ENCODE measurements at places on chromosomes 2 and 18.

DNA sequence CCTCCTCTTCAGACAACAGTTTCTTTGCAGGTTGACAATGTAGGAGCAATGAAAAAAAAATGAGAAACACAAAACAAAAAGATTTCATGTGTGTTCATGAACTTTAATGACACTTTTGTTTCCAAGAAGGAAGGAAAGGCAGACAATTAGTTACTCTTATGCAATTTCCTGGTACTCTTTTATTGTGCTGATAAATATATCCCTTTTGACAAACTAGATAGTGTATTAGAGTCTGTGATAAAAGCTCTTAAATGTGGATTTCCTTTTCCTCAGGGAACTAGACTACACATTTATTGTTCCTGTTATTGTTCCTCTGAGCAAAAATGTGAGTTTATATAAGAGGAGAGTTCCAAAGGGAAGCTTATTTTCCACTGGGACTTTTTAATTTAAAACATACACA lies 188.7 kb upstream of the NRXN1 start:
- no peak for DNase-seq

- DNase-seq = no peak
Measured at GRCh38 chr2:20322527-20323300, 27.9 kb downstream of the PUM2 start.

- DNase-seq = peak; percentile 14
Measured at GRCh38 chr18:68623342-68623741, 91.6 kb downstream of the TMX3 start.

GRCh38 chr2:83971547-83971946 lies 487.5 kb downstream of the SUCLG1 start:
- DNase-seq = no peak

- DNase-seq = no peak
Measured at GRCh38 chr18:6650747-6651146, 78.8 kb upstream of the ARHGAP28 start.

DNA sequence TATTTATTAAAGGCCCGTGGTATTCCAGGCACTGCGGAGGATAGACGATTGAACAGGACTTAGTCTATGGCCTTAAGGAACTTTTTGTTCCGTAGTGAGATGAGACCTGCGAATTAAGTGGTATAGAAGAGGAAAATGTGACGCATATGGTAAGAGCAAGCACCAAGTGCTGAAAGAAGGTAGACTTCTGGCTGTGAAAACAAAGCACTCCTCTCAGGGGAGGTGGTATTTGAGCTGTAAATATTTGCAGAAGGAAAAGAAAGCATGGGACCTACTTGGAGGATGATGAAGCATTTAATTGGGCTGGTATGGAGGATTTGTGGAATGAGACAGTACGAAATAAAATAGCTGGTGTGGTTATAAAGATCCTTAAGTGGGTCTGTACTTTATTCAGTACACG lies 62.5 kb downstream of the GPR39 start:
- no peak for DNase-seq

- DNase-seq = no peak
Measured at GRCh38 chr2:147389218-147389617, 455.6 kb upstream of the ACVR2A start.

DNA sequence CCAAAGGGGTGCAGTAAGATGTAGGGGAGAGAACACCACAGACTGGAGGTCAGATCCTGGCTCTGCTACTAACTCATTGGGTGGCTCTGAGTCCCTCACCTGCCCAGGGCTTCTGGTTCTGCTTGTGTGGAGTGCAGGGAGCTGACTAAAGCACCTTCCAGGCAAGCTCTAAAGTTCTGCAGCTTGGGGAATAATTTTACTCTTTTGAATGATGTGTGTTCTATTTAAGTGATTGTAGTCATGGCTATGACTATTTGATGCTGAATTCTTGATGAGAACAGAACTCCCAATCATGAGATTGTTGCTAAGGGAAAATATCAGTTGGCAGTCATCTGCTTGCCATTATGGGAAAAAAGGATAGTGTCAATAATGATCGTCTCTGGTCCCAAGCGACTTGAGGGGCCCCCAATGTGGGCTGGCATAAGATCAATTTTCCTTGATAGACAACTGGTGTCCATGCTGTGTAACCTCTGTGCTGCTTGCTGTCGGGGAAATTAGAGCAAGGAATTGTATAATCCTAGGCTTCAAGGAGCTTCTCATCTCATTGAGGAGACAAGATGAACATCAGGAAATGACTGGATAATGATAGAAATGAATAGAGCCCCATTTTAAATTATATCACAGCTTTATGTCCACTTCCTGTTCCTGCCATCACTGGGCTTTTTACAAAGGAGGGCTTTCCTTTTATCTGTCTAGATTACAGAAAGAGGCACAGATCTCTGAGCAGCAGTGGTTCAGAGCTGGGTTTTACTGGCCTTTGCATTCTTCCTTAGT lies 131.7 kb downstream of the SLC4A3 start:
- DNase-seq = no peak

- DNase-seq = peak; percentile 1
Measured at GRCh38 chr18:7830468-7830867, 263.4 kb downstream of the PTPRM start.

DNA sequence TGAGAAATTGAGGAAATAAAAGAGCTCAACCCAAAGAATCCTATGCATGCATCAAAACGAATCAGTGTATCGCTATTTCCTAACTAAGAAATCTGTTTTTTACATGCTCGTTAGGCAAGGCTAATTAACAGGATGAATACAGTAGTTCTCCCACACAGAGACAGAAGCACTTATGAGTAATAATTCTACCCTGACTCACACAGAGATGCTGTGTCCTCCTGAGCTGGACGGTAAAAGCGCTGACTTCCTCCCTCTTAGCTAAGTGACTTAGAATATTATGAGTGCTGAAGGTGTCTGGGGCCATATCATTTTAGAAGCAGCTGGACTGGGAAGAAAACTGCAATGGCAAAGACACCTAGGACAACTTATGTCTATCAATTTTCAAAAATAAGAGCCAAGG lies 18.5 kb downstream of the PLEKHM3 start:
- DNase-seq = no peak

- no peak for DNase-seq
Measured at GRCh38 chr2:189700681-189701080, 26.2 kb downstream of the ANKAR start.

GRCh38 chr2:195318440-195319111 lies 338.4 kb upstream of the SLC39A10 start:
- peak; percentile 52 for DNase-seq

- no peak for DNase-seq
Measured at GRCh38 chr2:187934236-187934635, 357.4 kb upstream of the GULP1 start.

DNA sequence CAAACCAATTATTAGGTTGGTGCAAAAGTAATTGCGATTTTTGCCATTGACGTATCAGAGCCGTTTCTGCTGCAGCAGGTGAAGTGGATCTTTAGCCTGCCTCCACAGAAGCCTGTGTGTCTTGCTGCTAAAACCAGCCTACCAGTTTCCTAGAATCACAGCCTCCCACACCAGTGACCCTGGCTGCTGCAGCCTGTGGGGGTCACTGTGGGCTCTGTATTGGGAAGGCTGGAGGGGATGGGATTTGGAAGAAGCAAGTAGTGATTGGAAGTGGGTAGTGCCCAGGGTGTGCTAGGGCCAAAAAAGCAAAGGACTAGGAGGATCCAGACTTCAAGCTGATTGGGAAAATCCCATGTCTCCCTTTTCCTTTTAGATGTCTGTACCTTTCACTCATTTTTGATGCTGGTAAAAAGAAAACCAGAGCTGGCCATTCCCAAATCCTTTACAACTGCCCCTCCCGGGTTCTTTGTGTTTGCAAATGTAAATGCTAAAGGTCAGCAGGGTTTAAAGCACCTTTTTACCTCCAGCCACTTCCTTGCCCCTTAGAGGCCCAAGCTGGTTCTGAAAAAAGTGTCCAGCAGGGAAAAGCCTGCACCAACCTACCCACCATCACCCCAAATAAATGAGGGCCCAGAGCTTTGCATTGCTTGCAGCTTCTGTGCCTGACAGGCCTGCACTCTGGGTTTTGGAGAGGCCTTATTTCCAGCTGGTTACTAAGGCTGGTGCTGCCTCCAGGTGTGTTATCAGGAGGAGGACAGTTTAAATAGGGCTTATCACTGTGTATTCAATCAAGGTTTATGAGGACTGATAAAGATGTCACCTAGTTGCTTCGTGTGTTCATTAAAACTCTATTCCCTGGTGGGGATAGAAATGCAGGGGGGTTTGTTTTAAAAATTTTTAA lies 172.0 kb downstream of the MIB1 start:
- DNase-seq = no peak

DNA sequence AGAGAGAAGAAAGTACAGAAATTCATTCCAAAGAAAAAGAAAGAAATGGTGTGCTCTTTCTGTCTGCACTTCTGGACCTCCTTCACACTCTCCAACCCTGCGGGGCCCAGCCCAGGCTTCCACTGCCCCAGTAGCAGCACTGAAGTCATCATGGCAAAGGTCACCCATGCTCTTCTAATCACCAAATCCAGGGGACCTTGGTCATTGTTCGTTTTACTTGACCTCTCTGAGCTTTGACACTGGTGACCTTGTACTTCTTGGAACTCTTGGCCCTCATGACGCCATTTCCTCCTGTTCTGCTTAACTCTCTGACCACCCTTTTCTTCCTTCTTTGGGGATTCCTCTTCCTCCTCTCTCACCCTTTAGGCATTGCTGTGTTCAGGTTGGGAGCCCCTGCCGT lies 105.6 kb downstream of the SMAD7 start:
- DNase-seq = no peak

DNA sequence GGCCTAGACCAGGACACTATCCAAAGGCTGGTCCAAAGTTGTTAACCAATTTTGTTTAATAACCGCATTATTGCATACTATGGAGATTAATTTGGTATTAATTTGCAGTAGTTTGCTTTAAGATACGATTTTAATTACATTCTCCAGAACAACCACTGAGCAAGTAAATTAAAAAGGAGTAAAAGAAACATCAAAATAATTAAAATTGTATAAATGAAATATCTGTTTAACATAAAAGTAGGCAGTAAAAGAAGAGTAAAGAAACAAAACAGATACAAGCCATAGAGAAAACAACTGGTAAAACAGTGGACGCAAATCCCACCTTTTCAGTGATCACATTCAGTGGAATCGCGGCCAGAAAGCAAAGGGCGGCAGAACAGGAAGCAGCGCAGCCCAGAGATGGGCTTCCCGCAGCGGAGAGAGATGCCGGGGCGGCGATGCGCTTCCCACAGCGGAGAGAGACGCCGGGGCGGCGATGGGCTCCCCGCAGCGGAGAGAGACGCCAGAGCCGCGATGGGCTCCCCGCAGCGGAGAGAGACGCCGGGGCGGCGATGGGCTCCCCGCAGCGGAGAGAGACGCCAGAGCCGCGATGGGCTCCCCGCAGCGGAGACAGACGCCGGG lies 176.8 kb downstream of the RTP5 start:
- no peak for DNase-seq

DNA sequence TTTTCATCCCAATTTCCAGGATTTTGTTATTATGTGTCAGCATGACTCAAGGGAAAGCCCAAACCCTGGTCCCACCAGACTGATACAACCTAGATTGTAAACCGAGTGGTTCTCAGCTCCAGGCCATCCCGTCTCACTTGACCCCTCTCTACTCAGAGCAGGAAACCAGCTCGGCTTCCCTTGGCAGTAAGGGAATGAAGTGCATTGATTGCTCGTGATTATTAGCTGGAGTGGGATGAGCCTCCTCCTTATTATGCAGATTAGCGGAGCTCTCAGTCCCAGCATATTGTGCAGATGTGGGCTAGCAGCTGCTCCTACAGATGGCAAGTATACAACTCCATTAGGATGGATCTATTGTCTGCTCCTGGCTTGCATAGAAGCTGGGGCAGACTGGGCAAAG lies 167.6 kb downstream of the LNPK start:
- no peak for DNase-seq

DNA sequence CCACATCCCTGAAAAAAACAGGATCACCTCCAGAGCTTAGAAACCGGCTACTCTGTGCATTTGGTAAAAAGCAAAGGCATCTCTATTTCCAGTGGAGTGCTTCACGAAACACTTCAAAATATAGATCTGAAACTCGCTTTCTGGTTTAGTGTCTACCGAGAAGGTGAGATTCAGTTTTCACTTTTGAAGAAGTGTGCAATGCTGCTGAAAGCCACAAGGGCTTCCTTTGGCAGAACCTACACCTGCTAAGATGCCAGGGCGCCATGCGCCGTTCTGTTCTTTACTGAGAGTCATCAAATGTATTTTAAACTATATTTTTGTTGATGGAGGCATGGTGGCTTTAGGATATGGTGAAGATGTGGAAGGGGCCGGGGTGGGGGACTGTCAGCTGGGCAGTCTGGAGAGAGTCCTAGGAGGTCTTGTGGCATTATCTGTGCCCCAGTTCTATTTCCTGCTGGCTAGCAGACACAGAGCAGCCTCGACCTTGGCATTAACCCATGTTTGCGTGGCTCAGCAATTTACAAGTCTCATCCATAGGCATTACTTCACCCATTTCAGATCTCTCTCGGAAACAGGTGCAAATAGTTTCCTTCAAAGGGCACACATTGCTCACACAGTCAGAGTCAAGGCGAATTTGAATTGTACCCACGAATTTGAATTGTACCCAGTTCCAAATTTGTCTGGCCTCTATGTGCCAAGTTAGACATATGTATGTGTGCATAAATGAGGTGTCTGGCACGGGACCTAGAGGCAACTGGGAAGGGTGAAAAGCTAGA lies 46.7 kb upstream of the KCNF1 start:
- peak; percentile 6 for DNase-seq

- DNase-seq = no peak
Measured at GRCh38 chr2:106272216-106272807, 78.2 kb upstream of the UXS1 start.

- no peak for DNase-seq
Measured at GRCh38 chr2:31087491-31087890, 50.7 kb downstream of the GALNT14 start.

DNA sequence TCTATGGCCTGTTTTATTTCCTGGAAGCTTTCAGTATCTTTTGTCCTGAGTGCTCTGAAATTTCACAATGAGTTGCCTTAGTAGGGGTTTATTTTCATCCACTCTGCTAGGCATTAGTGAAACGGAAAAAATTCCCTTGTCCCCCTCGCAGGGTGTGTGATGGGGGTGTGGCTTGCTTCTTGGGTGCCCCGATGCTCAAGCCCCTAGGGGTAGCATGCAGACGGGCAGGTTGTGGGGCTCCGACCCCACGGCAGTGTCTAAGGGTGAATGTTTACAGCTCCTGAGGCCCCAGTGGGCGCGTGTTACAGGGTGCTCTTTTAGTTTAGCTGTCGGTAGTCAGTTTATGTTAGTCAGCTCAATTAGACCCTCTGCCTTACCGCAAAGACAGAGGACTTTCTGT lies 32.2 kb upstream of the MAP4K4 start:
- no peak for DNase-seq

DNA sequence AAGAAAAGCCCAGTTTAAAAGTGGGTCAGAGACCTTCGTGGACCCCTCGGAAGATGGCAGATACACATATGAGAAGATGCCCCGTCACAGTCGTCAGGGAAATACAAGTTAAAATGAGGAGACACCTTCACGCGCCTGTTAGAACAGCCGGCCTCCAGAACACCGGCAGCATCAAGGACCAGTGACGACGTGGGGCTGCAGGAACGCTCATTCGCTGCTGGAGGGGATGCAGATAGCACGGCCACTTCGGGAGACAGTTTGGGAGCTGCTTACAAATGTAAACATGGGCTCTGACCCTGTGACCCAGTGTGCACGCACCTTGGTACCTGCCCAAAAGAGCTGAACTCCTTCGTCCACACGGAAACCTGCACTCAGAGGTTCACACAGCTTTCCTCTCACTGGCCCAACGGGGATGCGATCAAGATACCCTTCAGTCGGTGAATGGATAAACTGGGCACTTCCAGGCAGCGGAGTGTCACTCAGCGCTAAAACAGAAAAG lies 83.7 kb upstream of the CTDP1 start:
- no peak for DNase-seq

- no peak for DNase-seq
Measured at GRCh38 chr2:26568076-26568890, 72.9 kb downstream of the CIB4 start.
